NCI-H69 (cell line): ENCODE measurements at places on chromosomes 11 and 22.

GRCh38 chr11:123587044-123587443 is 67.4 kb downstream of the SCN3B start:
- peak; percentile 38 for DNase-seq

DNA sequence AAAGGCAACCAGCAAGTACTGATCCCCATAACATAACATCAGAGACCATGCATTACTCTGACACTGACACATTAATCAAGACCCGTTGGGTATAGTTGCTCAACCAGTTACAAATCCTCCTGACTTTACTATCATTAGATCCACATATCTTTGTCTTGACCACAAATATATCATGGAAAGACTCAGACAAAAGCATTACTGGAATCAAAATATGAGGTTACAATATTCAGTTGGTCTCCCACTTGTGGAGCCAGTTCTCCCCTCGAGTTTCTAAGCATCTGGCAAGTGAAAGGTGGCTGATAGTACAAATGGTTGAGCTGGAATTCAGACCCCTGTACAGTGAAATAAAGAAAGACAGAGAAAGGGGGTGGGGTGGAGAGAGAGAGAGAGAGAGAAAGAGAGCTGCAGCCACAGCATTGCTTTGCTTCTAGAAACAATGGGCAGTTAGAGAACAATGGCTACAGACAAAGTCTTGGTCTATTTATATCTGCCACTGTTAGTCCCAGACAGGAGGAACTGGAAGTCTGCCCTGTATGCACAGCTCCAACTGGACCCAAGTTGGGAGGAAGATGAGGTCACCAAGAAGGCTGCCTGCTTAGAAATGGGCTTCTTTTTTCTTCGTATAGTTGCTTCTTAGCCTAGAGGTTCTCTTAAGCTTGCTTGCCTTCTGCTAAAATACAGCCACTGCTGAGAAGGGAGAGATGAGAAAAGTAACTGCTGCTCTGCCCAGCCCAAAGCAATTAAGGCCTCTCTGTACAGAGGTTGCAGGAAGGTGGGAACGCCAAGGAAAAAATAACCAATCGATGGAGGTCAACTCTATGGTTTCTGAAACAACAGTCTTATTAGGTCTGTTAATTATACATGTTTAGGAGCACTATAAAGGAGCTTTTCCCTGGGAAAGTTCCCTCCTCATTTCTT is 85.5 kb downstream of the ETS1 start:
- DNase-seq: no peak

DNA sequence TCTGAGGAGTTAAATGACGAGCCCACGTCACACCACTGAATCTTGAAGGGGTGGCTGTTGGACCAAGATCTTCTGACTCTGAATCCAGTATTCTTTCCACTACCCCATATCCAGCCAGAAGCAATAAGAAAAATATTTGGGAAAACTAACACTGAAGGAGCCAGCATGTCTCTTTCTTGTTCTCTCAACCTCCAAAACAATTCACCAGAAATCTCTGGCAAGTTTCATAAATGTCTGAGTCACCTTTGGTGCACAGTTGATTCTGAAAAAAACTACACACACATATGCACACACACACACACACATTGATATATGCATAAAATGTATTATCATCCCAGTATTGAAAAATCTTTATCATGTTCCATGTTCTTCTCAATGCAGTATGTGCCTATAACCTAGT is 104.3 kb upstream of the BLID start:
- DNase-seq: no peak

GRCh38 chr11:86671531-86672006 is 847 bp downstream of the ME3 start:
- peak; percentile 82 for DNase-seq

GRCh38 chr22:19713650-19714311 is 522 bp upstream of the SEPTIN5 start:
- no peak for DNase-seq

GRCh38 chr22:44777364-44777755 is 25.0 kb downstream of the ARHGAP8 start:
- DNase-seq: peak; percentile 81

- peak; percentile 59 for DNase-seq
Observed at GRCh38 chr11:108866781-108867180, 201.9 kb downstream of the DDX10 start.

GRCh38 chr22:28394513-28395110 is 285.0 kb downstream of the TTC28 start:
- DNase-seq: no peak

GRCh38 chr11:35324981-35325380 is 94.4 kb downstream of the SLC1A2 start:
- DNase-seq: no peak

GRCh38 chr22:44205516-44206329 is 25.0 kb downstream of the PARVG start:
- DNase-seq: no peak

DNA sequence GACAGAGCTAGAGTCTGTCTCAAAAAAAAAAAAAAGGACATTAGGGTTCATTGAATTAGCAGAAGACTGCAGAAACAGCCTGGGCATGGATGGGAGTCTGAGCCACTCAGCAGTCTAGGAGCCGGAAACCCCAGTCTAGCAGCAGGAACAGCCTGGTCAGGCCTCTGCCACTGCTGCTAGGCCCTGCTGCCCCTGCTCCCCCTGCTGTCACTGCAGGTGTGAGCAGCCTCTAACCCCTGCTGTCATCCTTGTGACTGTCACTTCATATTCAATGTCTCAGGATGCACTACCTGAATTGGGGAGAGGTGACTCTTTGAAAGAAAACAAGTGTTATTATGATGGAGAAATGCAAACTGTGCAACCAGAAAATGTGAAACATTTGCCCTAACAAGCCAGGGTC is 7.0 kb upstream of the DDX17 start:
- peak; percentile 56 for DNase-seq

DNA sequence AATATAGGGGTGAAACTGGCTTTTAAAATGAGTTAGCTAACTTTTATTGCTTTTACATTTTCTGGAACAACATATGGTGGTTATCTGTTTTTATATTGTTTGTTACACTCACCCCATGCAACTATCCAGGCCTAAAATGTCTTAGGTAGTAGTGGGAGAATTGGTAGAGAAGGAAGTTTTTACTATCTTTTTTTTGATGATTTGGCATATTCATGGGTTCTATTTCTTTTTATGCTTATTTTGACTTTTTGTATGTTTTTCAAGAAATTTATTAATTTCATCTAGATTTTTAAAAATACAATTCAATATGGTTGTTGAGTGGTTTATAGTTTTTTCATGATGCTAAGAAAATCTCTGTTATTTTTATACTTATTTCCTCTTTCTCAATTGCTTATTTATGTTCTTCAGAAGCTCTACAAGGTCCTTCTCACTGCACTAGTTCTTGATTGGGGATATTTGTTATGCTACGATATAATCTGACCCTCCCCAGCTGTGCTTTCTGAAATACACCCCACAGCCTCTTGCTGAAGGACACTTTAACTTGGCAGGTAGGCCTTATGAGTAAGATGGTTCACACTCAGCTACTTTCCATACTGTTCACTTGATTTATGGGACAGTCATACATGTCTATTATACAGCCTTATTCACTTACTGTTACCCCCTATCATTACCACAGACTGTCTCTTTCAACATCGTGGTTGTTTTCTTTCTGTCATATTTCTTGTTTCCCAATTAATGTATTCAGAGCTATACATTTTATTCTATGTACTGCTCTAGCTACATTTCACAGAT is 431.2 kb downstream of the METTL15 start:
- DNase-seq: peak; percentile 76

DNA sequence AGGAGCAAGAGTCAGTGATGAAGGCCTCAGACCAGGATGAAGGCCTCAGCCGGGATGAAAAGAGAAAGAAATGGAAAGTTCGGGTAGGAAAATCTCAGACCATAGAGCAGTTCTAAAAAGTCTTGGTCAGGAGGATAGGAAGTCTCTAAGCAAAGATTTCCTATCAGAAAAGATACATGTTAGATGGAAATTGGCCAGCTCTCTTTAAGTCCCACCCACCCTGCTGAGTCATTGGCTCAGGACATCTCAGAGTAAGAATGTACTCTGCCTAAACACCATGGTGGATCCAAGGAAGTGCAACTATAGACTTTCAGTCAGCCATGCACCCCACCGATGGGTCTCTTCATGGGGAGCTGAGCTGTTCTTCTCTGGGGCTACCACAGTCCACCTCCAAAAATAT is 4.4 kb downstream of the OR8B3 start:
- no peak for DNase-seq

GRCh38 chr11:14059491-14059890 is 97.0 kb downstream of the SPON1 start:
- DNase-seq: peak; percentile 31

DNA sequence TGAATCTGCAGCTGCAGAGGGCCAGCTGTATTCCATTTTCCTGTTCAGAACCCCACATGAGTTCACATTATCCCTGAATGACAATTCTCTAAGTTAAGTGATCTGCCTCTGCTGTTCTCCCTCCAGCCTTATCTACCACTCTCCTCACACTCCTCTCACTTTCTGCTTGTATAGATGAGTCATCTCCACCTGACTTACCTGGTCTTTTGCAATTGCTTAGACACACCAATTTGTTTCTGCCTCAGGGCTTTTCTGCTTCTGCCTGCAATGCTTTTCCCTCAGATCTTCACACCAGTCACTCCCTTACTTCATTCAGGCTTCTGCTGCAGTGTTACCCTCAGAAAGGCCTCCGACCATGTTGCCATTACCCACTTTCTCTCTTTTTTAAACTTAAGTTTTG is 118.1 kb downstream of the ATM start:
- peak; percentile 93 for DNase-seq

- no peak for DNase-seq
Observed at GRCh38 chr11:79258576-79258975, 182.3 kb downstream of the TENM4 start.

GRCh38 chr11:62694455-62695167 is 5.3 kb upstream of the LRRN4CL start:
- DNase-seq: peak; percentile 85

GRCh38 chr22:32810555-32811133 is 9.1 kb downstream of the TIMP3 start:
- peak; percentile 16 for DNase-seq

DNA sequence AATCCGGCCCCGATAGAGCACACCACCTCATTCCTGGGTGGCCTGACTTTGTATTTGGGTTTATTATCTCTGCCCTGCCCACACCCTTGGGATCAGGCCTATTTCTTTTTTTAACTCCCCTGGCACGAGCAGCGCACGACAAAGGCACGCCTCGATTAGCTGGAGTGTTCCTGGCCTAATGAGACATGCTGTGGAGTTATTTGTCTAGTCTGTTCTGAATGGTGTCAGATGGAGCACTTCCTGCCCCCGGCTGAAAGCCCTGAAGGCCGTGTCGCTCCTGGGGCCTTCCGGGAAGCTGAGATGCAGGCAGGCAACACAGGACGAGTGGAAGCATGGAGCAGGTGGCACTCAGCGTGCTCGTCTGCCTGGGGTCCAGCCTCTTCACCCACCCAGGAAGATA is 47.1 kb downstream of the LARGE1 start:
- no peak for DNase-seq

- DNase-seq: no peak
Observed at GRCh38 chr11:72203163-72203562, 11.2 kb downstream of the FOLR1 start.

- DNase-seq: peak; percentile 74
Observed at GRCh38 chr11:64252003-64252872, 908 bp downstream of the PLCB3 start.

DNA sequence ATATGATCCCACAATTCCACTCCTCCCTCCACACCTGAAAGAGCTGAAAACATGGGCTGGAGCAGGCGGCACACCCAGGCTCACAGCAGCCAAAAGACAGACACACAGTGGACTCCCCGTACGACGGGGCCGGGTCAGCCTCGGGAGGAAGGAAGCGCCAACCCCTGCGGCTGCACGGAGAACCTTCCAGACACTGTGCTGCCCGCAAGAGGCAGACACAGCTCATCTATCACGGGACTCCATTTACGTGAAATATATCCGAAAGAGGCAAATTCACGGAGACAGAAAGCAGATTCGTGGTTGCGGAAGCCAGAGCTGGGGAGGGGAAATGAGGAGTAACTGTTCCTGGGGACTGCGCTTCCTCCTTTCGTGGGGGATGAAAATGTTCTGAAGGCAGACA is 165.0 kb downstream of the BRD1 start:
- DNase-seq: no peak

DNA sequence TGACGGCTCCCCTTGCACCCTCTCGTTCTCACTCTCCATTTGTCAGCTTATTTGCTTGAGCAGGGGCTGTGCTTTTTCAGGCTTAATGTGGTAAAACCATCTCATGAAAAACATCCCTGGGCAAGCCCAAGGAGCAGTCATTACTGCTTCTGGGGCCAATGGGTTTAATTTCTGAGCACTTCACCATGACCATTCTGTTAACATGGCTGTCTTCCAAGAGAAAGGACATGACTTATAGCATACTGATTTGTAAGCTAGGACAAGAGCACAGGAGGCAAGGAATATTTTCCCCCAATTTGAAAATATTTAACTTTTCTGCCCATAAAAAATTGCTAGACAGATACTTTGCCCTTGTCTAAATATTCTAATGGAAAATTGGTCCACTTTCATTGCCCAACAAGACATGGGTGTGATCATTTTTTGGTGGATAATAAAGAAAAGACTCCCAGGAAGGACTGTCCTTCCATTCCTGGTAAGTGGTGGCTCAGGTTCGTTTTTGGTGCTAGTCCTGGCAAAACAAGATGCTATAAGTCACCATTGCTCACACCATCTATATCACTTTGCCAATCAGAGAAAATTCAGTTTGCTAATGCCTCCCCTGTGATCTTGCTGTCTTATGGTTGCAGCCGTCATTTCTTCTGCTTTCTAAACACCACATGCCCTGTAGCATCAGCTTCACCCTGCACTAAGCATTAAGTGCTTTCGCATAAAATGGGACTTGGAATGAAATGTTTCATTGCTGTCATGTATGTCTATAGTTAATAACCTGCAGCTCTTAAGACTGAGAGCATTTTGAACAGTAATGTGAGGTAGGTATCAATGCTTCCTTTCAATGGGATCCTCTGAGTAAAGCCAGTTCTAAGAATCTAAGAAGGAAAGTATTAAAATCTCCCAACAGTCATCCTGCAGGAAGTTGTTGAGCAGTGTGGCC is 108.5 kb downstream of the DBX1 start:
- DNase-seq: no peak

DNA sequence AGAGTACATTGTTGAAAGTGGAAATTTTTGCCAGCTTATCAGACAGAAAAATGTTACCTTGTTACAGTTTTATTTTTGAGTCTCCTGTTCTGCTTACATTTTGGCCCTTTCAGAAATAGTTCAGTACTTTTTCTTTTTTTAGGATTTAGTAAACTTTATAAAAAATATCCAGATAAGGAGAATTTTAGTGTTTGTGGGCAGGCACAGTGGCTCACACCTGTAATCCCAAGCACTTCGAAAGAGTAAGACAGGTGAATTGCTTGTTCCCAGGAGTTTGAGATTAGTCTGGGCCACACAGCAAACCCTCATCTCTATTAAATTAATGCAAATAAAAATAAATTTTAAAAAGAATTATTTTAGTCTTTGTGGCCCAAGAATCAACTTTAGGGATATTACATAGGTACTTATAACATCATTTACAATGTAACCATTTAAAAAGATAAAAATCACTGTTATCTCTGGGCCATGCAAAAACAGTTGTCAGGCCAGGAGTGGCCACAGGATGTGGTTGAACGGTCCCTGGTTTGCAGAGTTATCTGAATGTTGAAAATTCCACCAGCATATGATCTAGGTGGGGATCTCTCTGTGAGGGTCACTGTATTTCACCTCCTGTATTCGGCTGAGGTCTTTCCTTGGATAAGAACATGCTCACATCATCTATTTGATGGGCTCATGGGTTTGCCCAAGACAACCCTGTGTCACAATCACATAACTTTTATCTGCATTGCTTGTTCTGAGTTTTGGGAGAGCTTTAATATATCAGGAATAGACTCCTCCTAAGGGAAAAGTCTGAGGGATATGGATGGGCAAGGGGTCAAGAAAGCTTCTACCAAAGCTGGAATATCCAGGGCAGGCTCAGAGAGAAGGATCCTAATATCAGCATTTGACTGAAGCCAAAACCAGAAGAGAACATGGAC is 91.5 kb downstream of the GGTLC2 start:
- DNase-seq: no peak
